ENCODE measurements at places on chromosomes 2 and 18.

GRCh38 chr2:219569635-219570034 lies 1.7 kb downstream of the OBSL1 start:
- no peak for DNase-seq

GRCh38 chr2:218168635-218169462 lies 2.1 kb upstream of the CXCR1 start:
- peak; percentile 59 for DNase-seq

DNA sequence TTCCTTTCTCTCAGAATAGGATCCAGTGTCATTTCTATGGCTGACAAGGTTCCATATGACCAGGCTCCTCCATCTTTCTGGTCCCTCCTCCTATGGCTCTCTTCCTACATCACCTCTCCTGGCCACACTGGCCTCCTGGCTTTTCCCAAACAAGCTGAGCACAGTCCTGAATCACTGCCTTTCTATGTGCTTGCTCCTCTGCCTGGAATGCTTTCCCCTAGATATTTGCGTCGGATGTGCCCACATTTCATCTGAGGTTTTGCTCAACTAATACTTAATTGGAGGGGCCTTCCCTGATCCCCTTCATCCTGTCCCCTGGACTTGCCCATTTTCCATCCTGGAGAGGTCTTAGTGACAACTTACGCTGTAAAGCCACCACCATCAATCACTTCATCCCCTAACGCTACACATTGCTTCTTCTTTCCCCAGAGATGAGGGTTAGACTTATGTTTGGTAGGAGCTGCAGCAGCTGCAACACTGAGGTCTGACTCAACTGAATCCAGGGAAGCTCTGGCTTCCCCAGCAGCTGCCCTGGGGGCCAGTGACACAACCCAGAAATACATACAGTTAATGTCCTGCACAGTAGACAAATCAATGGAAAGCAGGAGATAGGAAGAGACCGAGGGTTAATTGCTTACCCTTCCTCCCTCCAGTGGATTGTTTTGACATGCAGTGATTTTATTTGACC lies 42.9 kb downstream of the QPCT start:
- no peak for DNase-seq

- no peak for DNase-seq
These were observed 184.2 kb upstream of the SP5 start for GRCh38 chr2:170530803-170531564.

DNA sequence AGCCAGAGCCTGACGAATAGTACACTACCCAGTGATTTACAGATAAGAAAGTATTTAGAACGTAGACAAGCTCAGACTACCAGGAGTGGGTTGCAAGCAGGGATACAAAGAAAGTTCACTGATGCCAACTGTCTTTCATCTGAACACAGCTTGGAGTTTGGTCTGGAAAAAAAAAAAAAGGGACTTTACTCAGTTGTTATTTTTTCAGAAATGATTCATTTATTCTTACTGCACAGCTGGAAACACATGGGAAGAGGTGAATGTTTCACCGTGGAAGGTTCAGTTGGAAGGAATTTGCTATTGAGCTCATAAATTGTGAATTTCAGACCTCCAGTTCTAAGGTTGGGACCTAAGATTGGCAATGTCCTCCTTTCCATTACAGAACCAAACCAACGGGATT lies 259.7 kb downstream of the ETAA1 start:
- no peak for DNase-seq

- DNase-seq = no peak
These were observed 25.0 kb downstream of the FAM178B start for GRCh38 chr2:96961210-96961950.

DNA sequence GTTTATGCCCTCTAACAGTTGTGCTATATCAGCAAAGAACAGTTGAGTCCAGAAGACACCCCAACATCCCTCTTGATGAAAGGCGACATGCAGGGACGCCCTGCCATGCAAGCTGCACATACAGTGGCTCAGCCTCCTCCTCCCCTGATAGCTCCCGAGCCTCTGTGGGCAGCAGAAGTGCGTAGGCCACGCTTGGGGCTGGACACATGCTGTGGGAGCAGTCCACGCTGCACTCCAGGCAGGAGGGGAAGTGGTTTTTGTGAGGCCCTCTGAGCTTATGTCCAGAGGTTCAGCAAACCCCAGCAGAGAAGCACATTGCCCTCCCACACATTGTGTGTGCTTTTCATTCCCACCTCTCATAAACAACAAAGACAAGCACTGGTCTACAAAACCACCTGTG lies 162.1 kb downstream of the SEPTIN10 start:
- no peak for DNase-seq

GRCh38 chr2:108403494-108403893 lies 25.7 kb downstream of the SULT1C4 start:
- no peak for DNase-seq

DNA sequence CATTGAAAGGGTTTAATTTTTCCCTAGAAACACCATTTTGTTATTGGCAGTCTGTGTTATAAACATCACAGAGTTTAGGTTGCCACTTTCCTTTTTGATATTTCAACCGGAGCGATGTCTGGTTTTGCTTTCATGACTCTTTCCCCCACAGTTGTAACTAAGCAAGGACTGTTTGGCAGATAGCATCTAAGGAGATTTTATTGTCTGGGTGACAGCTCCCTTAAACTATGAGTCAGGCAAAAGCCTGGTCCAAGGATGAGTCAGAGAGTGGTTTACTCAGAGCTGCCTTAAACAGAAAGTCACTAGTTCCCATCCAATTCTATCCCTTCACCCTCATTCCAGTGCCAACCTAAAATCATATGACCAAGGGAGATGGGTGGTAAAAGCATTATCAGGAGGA lies 341.6 kb upstream of the VWC2L start:
- no peak for DNase-seq

GRCh38 chr2:121101093-121101715 lies 183.8 kb downstream of the TFCP2L1 start:
- DNase-seq = no peak

- DNase-seq = no peak
These were observed 9.7 kb upstream of the SLC39A10 start for GRCh38 chr2:195647302-195647701.

DNA sequence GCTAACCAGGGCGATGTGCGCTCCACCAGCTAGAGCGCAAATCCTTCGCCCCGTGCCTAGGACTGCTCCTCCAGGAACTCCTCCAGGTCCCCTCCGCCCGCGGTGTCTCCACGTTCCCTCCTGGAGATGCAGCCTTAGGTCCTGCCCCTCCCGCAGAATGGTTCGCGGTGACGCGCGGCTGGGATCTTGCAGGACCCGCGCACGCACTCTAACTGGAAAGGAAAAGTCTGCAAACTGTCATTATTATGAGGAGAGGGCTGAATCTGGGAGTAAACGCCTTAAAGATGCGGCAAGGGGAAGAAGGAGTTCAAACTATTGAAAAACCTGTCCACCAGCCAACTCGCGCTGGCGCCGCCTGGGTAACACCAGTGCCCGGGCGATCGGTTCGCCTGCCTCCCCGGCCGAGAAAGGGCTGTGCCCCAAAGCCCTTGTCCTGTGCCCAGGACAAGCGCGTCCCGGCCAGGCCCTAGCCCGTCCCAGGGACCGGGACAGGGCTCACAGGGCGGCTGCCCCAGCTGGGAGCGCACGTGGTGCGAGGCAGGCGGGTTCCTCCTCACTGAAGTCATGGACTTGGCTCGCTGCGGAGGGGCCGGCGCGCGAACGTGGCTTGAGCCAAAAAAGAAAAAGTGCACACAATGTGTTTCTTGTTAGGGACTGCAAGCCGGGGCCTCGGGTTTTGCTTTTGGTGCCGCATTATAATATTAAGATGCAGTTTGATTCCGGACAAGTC lies 5.5 kb upstream of the ID2 start:
- no peak for DNase-seq

DNA sequence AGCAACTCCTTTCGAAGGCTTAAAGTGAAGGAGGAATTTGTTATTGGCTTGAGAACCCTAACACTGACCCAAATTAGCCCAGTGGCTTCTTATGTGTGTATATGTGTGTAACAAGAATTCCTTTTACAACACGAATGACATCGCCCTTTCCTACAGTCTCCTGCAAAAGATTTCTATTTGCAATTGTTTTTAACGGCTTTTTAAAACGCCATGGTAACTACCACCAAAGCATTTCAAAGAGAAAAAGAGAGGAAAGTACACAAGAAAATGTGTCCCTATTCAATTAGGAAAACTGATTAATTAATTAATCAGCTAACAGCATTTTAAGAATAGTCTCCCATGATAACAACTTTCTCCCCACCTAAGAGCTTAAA lies 58.1 kb downstream of the PAX3 start:
- no peak for DNase-seq

GRCh38 chr2:32963941-32964340 lies 17.2 kb downstream of the LTBP1 start:
- DNase-seq = no peak

GRCh38 chr18:31049189-31049588 lies 6.6 kb upstream of the DSC3 start:
- no peak for DNase-seq

- DNase-seq = no peak
These were observed 28.5 kb downstream of the CYP27C1 start for GRCh38 chr2:127191331-127192219.

DNA sequence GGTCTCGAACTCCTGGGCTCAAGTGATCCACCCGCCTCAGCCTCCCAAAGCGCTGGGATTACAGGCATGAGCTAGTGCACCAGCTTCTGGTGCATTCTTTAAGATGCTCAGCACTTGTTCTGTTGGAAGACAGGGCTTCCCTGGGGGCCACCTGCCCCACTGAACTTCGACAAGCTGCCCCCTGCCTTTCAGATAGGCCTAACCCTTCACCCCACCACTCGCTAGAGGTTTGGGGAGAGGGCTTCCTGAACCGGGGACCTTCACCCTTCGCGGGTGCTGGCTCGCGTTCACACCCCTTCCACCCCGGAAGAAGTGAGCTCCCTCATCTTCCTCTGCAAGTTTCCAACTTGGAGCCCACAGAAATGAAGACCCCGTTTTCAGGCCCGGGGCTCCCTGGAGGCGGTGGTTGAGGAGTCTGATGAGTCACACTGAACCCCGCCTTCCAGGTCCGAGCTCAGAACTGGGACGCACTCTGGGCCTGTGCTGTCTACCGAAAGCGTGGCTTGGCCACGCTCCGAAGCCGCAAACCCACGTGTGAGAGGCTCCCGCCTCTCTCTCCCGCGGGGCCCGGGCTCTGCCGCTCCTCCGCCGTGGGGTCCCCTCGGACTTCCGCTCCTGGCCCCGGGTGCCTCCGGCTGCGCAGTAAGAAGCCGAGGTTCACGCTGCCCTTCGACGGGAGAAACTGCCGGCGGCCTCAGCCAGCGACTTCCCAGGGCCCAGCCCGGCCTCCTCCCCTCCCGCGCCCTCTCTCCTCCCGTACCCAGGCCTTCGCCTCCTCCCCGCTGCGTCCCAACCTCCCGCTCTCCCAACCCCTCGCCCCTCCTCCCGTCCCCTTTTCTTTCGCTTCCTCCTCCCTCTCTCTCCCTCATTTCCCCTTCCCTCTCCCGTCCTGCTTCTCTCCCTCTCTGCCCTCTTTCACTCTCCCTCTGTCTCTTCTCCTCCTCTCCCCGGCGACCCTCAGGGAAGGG lies 47.5 kb upstream of the SP3 start:
- no peak for DNase-seq

DNA sequence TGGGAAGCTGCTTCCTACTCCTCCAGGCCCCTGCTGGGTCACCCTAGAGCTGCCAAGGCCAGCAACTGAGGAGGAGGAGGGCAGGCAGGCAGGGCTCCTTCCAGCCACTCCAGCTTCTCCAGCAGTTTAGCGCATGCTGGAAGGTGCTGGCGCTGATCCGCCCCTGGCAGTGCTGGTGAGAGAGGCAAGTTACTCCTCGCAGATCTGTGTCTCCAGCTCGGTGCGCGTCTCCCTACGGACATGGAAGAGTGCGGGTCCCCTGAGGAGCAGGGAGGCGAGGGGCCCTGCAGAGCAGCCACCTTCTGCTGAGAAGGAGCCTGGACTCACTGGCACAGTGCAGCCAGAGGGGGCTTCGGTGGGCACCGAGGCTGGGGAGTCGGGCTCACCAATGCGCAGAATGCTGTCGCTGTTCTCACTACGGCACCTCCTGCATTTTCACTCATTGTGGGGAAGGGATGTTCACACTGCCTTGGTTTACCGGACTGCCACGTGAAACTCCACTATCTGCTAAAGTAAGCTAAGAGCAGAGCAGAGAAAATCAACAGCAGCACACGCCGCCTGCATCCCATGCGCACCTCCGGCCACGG lies 206.0 kb downstream of the HDAC4 start:
- DNase-seq = no peak

DNA sequence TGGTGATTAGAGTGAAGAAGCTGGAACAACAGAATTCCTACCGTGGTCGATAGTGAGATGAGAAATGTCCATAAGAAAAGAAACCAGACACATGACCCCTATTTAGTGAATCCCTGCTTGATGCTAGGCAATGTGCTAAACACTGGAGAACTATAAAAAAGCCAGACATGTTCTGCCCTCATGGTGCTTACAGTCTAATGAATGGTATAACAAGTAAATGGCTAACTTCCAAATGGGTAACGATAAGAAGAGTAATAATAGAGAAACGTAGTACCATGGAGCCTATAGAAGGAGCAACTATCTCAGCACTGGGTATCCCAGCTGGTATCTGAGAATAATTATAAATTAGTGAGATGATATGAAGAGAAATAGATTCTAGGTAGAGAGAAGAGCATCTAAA lies 5.0 kb downstream of the DSG2 start:
- DNase-seq = no peak

- DNase-seq = no peak
These were observed 101.4 kb downstream of the CPO start for GRCh38 chr2:207040696-207041095.

- no peak for DNase-seq
These were observed 1237.6 kb upstream of the LRRTM1 start for GRCh38 chr2:81542119-81542518.

GRCh38 chr2:71692621-71693277 lies 239.4 kb downstream of the DYSF start:
- no peak for DNase-seq

DNA sequence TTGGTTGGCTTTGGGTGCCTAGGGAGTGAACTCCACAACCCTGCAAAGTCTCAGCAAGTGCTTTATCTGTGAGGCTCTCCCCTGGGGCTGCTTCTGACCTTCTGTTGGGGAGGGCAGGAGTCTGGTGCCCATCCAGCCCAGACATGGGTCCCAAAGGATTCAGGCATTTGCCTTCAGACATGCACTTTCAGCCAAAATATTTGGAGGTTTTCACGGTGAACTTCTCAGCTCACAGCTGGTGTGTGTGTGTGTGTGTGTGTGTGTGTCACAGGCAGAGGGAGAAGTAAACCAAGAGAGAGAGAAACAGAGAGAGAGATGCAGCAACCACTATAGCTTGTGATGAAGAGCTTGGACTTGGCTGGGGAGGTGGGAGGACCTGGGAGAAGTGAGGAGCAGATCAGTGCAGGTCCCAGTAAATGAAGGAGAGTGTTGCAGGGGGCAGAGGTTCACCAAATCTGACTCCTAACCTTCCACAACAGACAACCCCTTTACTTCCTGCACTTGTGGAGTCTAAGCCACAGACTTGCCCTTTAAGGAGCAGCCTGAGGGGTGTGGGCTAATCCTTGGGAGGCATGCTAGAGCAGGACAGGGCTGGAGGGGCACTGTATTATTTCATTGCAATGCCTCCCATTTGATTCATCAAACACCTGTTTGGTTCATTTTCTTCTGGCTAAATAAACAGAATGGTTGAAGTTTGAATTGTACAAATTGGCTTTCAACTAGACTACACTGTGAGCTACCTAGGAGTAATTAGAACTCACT lies 14.1 kb downstream of the SLC9A4 start:
- DNase-seq = no peak
